ENCODE measurements at places on chromosomes 2 and 18.

DNA sequence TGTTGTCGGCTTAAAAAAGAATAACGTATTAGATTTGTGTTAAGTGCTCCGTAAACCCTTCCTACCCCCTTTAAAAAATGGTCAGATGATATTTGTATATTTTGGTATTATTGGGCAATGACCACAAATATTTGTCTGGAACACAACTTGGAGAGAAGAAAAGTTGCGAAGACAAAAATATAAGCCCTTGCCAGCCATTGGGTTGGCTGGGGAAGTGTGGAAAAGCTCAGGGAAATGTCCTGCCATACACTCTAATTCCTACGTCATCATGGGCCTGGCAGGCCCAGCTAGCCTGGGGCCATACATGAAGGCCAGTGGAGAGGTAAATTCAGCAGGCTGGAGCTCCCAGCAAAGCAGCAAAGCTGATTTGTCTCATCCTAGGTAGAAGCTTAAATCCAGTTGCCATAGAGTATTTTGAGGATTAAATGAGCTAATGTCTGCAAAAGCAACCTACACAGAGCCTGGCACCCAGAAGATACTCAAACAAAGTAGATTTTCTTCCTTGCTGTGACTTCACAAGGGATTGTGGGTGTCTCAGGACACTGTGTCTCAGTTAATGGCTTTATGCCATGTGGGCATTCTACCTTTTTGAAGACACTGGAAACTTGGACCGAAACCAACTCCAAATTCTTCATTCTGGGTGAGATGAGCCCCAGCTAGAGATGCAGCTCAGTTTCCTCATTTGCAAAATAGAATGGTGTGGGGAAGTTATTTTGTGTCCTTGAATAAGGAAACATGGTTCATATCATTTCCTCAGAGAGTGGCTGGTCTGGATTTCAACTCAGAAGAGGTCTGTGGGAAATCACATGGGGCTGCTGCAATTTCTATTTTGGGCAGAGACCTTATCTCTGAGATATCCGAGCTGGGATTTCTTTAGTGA, 87.9 kb upstream of the MAP4K3 start:
- DNase-seq = no peak

DNA sequence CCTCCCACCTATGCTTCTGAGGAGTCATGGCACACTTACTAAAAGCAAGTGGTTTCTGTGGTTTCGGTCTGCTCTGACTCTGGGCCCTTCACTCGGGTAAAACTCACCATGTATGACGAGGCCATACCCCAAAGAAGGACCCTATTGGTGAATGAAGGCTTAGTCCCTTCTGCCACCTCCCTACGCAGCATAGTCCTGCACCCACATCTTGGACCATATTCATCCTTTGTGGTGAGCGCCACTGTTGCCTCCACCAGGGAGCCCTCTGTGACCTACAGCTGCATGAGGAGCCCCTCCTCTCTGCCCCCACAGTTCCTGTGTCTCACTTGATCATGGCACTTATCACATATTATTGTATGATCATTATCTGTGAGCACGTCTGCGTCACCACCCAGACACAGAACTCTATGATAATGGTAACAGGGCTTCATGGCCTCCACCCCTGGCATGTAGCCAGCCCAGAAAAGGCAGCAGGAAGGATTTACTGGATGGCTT, 113.3 kb downstream of the TFCP2L1 start:
- no peak for DNase-seq

- DNase-seq = no peak
These were observed 123.9 kb downstream of the MGAT5 start for GRCh38 chr2:134377730-134378129.

GRCh38 chr2:240351088-240351741, 84.2 kb upstream of the GPC1 start:
- DNase-seq = no peak

DNA sequence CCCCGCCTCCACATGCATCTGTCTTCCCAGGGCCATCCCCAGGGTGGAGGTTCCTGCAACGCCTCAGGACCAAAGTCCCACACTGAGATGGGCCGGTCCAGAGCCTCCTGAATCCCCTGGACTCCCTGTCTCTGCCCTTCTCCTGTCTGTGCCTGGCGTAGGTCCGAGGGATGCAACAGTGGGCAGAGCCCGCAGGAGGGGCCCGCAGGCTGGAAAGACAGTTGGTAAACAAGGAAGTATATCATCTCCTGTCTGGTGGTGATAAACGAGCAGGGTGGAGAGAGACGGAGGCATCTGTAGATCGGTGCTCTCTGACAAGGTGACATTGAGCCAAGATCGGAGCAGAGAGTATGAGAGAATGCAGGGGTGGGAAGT, 72.6 kb upstream of the RAB6C start:
- no peak for DNase-seq

GRCh38 chr18:12861637-12862036, 22.4 kb downstream of the PTPN2 start:
- DNase-seq = no peak

DNA sequence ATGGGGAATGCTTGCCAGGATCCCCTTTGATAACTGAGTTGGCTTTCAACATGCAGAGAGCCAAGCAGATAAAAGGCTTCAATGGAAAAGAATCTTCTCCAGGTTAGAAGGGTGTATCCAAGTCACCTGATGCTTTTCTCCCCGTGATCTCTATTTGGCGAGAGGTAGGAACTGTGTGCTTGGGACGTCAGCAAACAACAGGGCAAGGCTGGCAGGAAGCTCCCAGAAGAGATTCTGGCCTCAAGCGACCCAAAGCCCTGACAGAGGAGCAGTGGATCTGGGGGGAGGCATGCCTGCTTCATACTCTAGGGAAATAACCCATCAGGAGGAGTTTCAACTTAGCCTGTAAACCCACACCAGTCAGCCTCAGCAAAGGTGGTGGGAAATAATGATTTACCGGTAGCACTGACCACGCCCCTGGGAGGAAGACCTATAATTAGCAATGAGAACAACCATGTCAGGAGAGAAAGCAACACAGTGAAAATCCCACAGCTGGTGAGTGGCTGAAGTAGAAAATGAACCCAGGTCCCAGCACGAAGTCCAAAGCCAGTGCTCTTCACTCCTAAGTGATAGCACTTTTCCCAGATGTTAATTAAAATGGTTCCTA, 76.3 kb upstream of the SEC11C start:
- no peak for DNase-seq

- DNase-seq = no peak
These were observed 502 bp downstream of the MERTK start for GRCh38 chr2:111898703-111899514.

GRCh38 chr2:165778653-165779451, 15.2 kb downstream of the GALNT3 start:
- no peak for DNase-seq

DNA sequence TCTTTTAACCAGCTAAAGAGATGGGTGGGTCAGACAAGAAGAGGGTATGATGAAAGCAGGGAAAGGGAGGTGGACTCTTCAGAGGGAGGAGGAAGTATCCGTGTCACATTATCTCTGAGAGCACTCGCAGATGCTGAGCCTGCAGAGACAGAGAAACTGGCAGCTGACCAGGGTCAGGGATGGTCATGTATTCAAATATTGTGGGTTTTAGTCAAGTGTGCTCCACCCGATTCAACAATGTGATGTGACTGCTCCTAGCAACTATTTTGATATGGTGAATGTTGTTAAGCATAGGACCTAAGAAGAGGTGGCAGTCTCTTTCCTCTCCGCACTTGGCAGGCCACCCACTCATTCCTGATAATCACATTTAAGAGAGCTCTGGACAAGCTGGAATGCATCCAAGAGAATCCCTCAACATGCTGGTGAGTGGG, 1.3 kb upstream of the CLIP4 start:
- DNase-seq = no peak

GRCh38 chr2:133773854-133774653, 205.8 kb upstream of the NCKAP5 start:
- no peak for DNase-seq

DNA sequence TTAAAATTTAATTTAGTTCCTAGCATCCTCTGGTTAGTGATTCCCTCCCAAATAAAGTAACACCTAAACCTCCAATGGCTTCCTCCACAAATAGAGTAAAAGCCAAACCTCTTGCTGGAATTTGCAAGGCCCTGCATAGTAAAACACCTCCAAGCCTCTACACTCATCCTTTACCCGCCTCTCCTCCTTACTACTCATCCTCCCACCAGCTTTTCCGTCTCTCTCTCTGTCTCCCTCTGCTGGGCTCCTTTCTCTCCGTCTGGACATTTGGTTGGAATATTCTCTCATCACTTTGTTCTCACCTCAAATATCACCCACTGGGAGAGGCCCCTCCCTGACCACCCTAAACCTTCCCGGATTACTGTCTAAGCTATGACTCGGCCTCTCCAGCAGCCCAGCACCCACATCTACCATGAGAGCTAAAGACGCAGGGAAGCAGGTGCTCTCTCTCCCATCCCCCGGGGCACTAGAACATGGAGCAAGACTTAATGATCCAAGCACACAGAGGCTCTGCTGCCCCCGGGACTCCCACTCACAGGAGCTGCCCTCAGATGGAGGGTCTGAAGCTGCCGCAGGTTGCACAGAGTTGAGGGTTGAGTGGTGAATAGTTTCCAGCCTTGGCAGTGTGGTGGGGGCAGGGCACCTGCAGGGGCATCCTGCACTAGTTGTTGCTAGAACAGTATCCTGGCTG, 167.2 kb downstream of the FBXO15 start:
- no peak for DNase-seq

DNA sequence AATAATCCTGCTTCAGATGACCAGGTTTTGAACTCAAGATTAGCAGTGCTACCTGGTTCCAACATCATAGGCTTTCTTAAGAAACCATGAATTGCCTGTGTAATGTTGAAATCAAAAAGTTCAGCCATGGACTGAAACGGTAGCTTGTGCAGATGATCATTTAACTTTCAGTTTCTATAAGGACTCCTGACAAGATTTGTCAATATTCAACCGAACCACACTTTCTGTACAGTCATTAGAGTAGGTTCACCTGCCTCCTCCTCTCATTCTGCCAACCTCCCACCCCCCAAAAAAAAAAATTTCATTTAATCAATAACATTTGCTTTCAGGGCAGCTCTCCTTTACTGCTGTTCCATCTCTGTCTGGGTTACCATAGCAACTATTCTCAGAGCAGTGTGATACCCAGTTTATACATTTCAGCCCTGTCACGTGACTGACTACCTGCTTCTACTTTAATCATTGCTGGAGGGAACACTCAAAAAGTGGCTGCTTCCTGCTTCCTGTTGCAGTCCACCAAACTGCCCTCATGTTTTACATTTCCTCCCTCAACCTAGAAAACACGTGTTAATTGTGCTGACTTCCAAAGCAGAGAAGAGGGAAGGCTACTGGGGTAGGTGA, 275.5 kb downstream of the SS18 start:
- no peak for DNase-seq

GRCh38 chr2:33291278-33292013, 185.0 kb upstream of the RASGRP3 start:
- DNase-seq = no peak

- DNase-seq = no peak
These were observed 809.0 kb downstream of the BCL11A start for GRCh38 chr2:59744436-59744835.

DNA sequence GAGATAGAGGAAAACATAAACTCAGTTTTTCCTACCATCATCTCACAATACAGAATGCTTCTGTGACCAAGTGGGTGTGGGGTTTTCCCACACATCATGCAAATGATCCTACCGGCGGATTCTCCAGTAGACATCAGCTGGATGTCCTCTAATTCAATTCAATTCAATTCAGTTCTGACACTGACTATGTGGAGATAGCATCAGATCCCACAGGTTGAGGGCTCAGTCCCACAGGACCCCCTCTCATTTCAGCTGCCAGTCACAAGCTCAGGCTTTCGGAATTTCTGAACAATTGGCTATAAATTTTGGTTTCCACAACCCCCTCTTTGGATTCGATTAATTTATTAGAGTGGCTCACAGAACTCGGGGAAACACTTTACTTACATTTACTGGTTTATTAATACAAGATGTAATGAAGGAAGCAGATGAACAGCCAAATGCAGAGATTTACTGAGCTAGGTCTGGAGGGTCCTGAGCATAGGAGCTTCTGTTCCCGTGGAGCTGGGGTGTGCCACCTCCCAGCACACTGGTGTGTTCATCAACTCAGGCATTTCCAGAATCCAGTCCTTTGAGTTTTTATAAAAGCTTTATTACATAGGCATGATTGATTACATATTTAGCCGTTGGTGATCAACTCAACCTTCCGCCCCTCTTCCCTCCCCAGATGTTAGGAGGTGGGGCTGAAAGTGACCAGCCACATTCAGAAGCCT, 350.1 kb downstream of the MYCN start:
- no peak for DNase-seq

DNA sequence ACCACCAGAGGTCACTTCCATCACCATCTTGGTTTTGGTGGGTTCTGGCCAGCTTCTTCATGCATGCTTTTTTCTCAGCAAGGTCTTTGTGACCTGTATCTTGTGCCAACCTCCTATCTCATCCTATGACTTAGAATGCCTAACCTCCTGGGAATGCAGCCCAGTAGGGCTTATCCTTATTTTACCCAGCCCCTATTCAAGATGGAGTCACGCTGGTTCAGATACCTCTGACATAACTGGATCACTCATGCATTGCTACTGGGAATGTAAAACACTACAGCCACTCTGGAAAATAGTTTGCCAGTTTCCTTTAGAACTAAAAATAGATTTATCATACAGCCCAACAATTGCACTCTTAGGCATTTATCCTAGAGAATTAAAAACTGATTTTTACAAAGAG, 219.2 kb downstream of the IRS1 start:
- no peak for DNase-seq

DNA sequence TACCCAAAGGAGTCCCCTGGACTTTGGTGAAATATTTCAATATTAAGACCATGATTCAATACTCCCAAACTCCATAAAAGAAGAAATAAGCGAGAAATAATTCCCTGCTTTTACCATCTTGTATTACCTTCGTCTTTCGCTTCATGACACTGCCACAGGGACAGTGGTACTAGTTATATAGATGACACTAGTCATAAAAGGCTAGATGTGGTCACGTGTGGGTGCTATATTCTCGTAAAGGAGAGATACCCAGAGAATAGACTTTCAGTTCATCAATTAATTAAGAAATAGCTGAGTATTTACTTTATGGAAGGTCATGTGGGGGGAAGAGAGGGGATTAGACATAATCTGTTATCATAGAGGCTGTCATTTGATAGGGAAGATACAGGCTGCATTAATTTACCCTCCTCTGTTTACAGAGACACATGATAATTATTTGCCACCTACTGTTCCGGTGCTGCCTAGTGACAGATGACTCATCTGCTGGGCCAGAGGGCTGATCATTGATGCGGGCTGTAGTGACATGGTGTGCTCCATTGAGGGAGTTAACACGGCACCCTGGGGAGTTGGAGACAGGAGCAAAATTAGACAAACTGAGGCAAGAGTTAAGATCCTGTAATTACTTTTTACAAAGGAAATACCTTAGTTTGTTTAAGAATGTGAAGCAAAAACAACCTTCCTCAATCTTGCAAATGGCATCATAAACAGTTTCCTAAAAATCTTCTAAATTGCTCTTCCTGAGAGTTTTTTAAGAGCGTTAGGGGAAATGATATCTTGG, 78.2 kb upstream of the ITGB6 start:
- DNase-seq = no peak

DNA sequence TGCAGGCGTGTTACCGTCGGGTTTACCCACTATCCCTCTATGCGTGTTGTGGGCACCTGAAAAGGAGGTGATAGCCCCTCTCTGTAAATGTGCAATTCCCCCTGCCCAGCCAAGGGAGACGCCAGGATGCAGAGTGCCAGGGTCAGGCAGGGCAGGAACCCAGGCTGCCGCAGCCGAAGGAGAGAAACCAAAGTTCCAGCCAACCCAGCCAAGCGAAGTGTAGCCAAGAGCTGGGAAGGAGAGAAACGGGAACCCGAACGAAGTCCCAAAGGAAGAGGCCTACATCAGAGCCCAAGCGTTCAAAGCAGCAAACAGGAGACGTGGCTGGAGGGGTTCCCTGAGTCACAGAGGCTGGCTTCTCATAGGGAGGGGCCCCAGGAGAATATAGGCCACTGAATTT, 24.2 kb upstream of the SPR start:
- DNase-seq = no peak

Measured in CD4-positive, alpha-beta T cell (primary cell).